Cerebellar nuclear complex (tissue), 1 donor: ENCODE measurements at places on chromosomes 12 and 14.

- DNase-seq: no peak
Observed at GRCh38 chr12:105503619-105504018, 173.1 kb downstream of the C12orf75 start.

- DNase-seq: no peak
Observed at GRCh38 chr14:73025544-73025943, 1.4 kb downstream of the ZFYVE1 start.

DNA sequence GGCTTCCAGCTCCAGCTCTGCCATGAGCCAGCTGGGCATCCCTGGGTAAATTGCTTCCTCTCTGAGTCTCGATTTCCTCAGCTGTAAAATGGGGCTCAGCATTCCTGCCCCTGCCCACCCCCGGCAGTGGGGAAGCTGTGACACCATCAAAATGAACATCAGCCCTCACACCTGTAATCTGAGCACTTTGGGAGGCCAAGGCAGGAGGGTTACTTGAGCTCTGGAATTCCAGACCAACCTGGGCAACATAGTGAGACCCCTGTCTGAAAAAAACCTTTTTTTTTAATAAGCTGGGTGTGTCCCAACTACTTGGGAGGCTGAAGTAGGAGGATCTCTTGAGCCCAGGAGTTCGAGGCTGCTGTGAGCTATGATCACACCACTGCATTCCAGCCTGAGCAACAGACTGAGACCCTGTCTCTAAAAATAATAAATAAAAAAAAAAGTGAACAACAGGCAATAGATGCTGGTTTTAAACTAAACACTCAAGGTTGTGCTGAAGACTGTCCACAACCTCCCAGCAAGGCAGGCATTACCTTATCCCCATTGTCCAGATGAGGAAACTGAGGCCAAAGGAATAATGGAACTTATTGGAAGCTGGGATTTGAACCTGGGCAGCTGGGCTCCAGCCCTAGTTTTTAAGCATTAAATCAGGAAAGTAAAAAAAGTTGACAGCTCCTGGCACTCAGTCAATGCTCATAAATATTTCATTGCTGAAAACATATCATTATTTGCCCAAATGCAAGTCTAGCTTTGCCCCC, 4.3 kb downstream of the TRPV4 start:
- no peak for DNase-seq

DNA sequence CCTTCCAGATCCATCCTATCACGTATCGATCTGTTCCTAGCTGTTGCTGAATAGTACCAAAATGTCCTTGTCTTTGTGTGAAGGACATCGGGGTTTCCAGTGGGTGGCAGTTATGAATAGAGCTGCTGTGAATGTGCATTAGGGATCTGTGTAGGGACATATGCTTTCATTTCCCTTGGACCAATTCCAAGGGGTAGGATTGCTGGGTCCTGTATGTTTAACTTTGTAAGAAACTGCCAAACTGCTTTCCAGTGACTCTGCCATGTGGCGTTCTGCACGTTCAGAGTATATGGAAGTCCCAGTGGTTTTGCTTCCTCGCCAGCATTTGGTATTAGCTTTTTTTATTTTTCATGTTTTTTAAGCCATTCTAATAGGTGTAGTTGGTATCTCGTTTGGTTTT, 28.6 kb downstream of the PACS2 start:
- DNase-seq: no peak

DNA sequence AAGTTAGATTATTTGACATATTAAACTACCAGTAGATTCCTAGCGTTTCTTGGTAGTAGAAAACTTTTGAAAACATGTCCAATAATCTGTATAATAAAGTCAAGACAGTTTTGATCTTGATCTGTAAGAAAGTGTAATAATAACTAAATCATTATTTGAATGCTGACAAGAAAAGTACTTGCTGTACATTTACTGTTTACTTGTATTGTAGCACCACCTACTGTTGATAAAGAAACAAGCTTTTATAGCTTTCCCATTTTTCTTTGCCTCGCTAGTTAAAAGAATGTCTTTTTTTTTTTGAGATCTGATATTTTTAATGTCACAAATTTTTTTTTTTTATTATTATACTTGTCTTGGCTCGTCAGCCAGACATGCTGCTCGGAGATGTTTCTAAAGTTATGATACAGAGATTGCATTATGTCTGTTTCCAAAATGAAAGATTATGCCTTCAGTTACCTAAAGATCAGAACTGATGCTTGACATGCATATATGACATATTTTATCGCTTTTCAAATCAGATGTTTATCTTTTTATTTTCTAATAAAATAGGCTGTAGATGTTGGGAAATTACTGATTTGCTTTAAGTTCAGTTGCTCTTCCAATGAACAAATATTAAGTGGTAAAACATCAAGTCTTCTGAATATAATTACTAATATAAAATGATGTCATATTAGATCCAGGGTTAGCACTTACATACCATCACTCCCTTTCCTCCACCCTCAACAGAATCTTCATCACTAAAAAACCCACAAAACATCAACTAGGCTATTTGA, 140.5 kb downstream of the AKAP6 start:
- no peak for DNase-seq

DNA sequence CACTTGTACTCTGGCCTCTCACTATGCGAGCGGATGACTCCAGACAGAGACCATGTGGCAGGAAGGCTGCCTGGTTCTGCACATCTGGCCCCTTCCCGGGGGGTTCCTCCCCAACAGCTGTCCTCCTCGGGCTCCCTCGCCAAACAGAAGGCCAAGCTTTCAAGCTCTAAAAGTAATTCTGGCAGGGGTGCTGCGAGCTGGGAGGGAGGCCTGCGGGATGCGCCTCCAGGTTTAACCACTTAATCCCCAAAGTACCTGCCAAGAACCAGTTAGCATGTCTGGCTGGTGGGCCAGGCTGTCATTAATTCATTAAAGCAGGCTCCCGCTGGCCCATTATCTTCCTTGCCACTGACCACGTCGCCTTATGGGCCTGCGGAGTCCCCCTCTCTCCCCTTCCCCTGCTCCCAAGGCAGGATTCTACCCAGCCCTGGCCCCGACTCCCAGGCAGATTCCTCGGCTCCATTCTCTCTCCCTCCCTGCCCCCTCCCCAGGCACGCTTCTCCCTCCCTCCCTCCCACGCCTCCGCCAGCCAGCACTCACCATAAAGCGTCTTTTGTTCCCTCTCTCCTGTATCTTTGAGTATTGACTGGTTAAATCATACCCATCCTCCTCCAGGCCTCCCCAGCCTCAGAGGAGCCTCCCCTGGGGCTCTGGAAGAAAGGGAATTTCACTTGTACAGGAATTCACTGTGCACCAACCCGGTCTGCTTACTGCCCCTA, 4.9 kb downstream of the HRK start:
- DNase-seq: no peak

- peak; percentile 37 for DNase-seq
Observed at GRCh38 chr12:62259631-62259992, 592 bp upstream of the USP15 start.

- DNase-seq: no peak
Observed at GRCh38 chr12:52033446-52034140, 17.6 kb upstream of the NR4A1 start.
